ENCODE measurements at places on chromosomes 4 and X.

- no peak for DNase-seq
These were observed 78.0 kb downstream of the ZFYVE28 start for GRCh38 chr4:2340272-2341061.

- no peak for DNase-seq
These were observed 148.4 kb upstream of the CLNK start for GRCh38 chr4:10832806-10833628.

- DNase-seq = peak; percentile 32
These were observed 65.6 kb downstream of the DCAF8L1 start for GRCh38 chrX:27915617-27916016.

GRCh38 chr4:101282076-101282844, 65.1 kb downstream of the PPP3CA start:
- no peak for DNase-seq

DNA sequence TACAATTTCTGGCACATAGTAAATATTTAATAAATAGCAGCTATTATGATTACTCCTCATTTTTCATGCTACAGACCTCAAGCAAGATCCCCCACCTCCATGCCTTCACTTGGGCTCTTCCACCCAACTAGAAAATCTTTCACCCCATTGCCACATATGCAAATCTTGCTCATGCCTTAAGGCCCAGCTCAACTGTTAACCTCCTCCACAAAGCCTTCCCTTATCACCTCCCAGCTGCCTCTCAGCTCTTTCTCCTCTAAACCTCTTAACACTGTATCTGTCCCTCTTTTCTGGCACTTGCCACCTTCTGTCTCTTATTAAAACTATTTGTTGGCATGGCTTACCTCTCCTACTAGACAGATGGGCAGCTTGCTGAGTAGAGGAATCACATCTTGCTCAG, 51.5 kb downstream of the PJA1 start:
- DNase-seq = no peak

All from RKO (cell line).